ENCODE measurements at places on chromosomes 11 and 22.

DNA sequence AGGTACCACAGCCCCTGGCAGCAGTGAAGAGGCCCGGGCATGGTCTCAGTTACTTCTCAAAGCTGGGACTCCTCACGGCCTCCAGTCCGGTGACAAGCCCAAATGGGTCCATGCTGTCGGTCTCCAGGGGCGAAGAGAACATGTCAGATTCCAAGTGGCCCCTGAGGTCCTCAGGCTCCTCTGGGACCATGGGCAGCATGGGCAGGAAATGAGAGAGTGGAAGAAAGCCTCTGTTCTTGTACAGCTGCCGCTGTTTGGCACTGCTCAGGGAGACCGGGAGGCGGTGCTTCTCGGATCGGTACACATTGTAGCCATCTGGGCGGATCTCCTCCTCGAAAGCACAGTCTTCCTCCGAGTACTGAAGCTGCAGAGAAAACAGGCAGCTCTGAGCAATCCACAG is 4.6 kb downstream of the FGF19 start:
- no peak for DNase-seq

- DNase-seq, result no peak
Measured at GRCh38 chr11:119786431-119787073, 57.6 kb upstream of the NECTIN1 start.

- DNase-seq, result no peak
Measured at GRCh38 chr11:61024938-61025820, 53.7 kb downstream of the CD6 start.

- DNase-seq, result no peak
Measured at GRCh38 chr11:126034039-126034932, 28.4 kb downstream of the CDON start.

- DNase-seq, result no peak
Measured at GRCh38 chr11:76806608-76807205, 23.6 kb downstream of the TSKU start.

- DNase-seq, result no peak
Measured at GRCh38 chr11:130783323-130783722, 133.0 kb downstream of the SNX19 start.

- no peak for DNase-seq
Measured at GRCh38 chr11:130168105-130168504, 8.5 kb downstream of the ST14 start.

DNA sequence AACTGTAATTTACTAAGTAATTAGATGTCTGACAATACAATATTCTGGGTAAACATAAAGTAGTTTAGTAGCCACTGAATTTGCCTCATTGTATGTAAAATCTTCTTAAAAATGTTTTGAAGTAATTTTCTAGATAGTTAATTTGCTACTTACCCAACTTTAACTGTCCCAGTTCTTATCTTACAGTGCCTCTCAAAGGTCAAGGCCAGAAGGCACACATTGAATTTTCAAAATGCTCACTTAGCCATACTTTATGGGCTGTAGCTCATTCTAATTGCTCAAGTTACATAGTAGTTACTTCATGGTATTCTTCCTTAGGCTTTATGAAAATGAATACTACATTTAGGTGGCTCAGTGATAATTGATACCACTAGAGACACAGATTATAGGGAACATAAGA is 666.6 kb downstream of the CNTN5 start:
- DNase-seq, result no peak

- no peak for DNase-seq
Measured at GRCh38 chr11:1052133-1053011, 15.9 kb upstream of the MUC6 start.

DNA sequence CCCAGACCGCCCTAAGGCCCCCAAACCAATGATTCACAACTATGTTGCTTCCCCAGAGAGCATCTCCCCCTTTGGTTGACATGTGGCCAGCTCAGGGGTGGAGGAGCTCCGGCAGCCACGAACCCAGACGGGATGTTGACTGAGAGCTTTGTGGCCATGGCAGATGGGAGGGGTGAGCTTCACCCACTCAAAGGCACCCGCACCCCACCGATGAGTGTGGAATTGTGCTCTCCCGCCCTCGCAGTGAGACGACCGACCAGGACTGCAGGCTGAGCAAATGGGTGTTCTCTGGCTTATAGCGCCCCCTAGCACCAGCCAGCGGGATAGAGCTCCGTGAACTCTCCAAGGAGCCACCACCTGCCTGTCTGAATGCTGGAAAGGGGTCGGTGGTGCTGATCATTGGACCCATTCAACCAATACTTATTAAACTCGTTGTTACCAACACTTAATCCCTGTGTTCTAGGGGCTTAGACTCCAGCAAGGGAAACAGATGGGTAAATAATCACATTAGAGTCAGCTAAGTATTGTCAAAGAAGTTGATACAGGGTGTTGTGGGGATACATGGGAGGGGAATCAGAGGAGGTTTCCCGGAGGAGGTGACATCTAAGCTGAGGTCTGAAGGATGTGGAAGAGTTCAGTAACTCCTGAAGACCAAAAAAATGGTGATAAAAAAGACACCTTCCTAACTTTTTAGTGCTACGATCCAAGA is 4.5 kb upstream of the TIMP3 start:
- DNase-seq, result no peak

DNA sequence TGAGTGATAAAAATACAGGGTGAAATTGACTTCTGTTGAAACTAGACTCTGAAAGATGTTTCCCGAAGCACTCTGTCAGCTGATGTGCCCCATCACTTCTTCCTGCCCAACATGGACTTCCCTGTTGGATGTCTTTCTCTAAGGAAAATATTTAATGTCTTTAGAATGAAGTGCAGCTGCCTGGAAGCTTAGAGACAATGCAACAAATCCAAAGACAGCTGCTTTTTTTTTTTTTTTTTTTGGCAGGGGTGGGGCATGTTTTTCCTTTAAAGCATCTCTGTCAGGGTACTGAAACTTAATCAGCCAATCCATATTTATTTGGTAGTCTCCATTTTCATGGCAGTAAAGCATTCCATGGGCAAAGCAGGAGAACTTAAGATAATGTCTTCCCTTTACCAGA is 5.9 kb downstream of the JAM3 start:
- DNase-seq, result no peak

DNA sequence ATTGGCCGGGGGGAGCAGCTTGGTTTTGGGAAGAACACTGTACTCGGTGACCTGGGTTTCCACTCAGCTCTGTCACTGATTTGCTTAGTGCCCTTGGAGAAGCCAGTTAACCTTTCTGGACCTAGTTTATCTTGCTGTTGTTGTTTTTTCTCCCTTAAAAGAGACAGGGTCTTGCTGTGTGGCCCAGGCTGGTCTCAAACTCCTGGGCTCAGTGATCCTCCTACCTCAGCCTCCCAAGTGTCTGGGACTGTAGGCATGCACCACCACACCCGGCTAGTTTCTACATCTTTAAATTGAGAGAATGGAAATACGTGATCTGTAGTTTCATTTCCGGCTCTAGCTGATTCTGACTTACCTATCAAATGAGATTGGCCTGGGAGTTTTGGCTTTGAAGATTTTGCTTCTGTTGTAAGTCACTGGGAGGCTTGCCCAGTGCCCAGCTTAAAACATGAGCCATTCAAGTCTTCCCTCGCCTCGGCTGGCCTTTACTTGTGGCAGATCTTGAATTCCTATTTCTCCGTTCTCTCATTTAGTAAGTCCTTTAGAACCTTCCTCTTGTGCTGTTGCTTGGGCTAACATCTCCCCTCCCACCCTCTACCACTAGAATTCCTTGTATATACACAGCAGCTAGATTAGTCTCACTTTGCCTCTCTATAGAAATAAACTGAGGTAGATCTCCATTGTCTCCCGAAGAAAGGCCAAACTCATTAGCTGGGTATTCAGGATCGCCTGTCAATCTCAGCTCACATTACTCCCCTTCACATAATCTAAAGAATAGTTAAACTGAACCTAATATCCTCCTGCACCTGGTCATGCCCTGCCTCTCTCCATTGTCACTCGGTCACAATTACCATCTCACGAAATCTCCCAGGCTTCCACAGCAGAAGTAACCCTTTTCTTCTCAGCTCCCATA is 87.7 kb upstream of the SLC25A18 start:
- DNase-seq, result no peak

GRCh38 chr11:130408901-130409300 is 19.5 kb downstream of the ADAMTS8 start:
- no peak for DNase-seq

- peak; percentile 80 for DNase-seq
Measured at GRCh38 chr22:27654546-27655445, 146.8 kb downstream of the MN1 start.

- no peak for DNase-seq
Measured at GRCh38 chr11:47177846-47178245, 1.2 kb upstream of the ARFGAP2 start.

GRCh38 chr11:74691755-74692154 is 39.5 kb downstream of the CHRDL2 start:
- no peak for DNase-seq

DNA sequence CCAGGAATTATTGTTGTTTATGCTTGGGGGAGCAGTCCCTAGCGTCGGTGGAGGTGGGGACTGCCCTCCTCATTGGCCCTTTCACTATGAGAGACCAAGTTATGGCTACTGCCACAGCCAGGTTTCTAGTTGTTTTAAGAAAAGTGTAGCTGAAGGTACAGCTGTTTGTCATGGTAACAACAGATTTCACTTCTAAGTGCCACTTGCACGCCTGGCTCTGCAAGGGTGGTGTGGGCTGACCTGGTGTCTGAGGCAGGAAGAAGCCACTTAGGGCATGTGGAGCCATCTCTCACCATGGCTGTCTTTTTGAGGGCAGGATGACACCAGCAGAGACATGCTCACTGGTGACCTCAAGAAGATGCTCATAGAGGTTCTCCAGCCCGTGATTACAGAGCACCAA is 46.3 kb upstream of the MPEG1 start:
- DNase-seq, result no peak

DNA sequence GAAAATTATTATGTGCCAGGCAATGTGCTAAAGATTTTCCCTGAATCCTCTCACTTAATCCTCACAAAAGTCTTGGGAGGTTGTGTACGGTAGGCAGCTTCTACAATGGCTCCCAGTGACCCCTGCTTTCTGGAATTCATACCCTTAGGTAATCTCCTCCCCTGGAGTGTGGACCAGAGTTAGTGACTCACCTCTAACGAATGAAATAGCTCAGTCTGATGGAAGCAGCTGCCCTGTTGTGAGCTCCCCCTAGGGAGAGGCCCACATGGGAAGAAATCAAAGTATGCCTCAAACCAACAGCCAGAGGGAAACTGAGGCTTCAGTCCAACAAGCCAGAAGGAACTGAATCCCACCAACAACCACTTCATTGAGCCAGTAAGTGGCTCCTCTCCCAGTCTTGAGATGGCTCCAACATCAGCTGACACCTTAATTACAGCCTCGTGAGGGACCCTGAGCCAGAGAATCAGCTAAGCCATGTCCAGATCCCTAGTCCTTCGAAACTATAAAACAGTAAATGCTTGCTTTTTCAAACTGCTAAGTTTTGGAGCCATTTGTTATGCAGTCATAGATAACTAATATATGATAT is 98.9 kb upstream of the ISX start:
- no peak for DNase-seq

DNA sequence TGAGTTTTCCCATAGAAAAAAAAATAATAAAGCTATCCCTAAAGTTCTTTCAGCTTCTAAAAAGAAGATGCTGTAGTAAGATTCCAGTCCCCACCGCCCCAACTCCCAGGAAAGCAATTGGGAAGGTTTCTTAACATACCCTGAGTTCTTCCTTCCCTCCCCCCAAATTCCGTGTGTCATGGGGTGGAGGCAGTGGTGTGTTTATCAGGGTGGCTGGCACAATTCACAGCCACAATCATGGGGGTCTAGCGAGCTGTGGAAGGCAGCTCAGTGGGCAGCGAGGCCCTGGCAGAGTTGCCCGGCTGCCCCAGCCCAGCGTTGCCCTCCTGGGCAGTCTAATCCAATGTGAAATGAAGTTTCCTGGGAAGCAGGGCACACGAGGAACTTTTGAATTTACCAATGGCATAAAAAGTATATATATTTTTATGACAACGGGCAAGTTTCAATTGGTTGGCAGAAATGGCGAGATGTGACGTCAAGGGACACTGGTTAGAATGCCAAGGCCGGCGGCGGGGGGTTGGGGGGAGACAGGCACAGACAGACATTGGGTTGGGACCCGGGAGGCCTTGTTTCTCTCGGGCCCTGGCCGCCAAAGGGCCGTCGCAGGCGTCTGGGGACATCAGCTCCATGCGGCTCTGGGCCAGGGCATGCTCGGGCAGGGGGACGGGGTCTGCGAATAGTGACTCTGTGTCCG is 80.7 kb upstream of the PPARA start:
- peak; percentile 85 for DNase-seq
